ENCODE measurements at places on chromosomes 16 and 17. TPM values are rescaled to one million over a fixed set of nuclear protein-coding genes. Genes with fewer than 3 reads are reported as not detected.

The FN3KRP gene
- 27.2 TPM for polyA plus RNA-seq

The CX3CL1 gene
- polyA plus RNA-seq = 5.9 TPM

The CCDC92B gene
- polyA plus RNA-seq = 0.02 TPM

The SOX8 gene
- not detected for polyA plus RNA-seq

The HCRT gene
- polyA plus RNA-seq = not detected

The KRTAP1-1 gene
- not detected for polyA plus RNA-seq

DNA sequence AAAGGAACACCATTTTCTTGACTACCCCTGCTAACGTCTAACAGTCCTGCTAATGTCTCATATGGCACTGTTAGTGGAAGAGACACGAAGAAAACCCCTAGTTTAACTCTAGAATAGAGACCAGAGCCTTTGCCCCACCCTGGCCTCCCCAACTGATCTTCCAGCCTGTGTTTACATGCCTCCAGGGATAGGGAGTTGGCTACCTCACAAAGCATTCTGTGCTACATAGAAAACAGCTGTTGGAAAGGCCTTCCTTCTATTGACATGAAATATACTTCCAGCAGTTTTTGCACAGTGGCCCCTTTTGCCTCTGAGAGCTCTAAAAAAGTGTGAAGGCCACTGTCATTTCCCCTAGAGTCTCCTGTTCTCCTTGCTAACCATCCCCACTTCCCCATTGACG is 73.1 kb downstream of the ASIC2 start:
- DNase-seq = no peak

GRCh38 chr17:55768936-55769624 is 18.2 kb downstream of the PCTP start:
- no peak for DNase-seq

DNA sequence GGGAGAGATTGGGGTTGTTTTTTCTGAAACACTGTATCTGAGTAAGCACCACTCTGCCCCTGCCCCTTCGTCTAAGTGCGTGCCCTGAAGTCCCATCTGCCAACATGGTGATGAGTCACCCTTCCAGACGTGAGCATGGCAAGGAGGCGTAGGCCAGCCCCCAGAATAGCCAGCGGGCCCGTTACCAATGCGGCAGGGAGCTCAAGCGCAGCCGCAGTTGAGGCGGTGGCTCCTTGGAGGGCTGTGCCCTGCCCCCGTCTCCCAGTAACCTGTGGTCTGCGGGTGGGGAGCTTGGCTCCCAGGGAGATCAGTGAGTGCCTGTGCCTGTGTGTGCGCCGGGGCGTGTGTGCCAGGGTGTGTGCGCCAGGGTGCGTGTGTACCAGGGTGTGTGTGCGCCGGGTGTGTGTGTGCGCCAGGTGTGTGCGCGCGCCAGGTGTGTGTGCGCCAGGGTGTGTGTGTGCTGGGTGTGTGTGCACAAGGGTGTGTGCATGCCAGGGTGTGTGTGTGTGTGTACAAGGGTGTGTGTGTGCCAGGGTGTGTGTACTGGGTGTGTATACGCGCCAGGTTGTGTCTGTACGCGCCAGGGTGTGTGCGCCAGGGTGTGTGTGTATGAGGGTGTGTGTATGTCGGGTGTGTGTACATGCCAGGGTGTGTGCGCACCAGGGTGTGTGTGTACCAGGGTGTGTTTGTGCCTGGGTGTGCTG is 98.6 kb upstream of the CHMP6 start:
- DNase-seq = peak; percentile 94

DNA sequence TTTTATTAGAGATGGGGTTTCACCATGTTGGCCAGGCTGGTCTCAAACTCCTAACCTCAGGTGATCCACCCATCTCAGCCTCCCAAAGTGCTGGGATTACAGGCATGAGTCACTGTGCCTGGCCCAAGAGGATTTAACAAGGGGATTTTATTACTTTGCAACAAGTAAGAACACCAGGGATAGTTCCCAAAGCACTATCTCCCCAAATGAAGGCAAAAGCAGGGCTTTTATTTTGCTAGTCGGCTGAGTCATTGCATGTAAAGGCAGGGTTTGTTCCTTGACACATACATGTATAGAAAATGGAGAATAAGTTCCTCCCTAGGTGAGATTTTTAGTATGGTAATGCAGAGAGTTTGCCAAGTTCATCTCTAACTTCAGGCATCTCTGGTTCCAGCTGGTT is 24.0 kb downstream of the REXO5 start:
- DNase-seq = no peak

GRCh38 chr17:1058423-1059130 is 61.6 kb downstream of the TIMM22 start:
- peak; percentile 42 for DNase-seq

DNA sequence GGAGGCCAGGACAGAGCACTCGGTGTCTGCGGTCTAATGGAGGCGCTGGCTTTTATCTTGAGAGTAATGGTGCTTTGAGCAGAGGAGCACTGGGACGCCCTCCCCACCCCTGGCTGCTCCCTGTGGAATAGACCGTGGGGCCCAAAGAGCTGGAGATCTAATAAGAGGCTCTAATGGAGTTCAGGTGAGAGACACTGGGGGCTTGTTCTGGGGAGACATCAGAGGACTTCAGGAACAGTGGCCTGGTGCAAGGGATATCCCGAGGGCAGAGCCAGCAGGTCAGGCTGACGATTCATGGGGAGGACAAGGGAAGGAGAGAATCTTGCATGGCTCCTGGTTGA is 9.5 kb upstream of the KRT19 start:
- DNase-seq = no peak

GRCh38 chr17:7881276-7882054 is 7.1 kb upstream of the CHD3 start:
- no peak for DNase-seq

DNA sequence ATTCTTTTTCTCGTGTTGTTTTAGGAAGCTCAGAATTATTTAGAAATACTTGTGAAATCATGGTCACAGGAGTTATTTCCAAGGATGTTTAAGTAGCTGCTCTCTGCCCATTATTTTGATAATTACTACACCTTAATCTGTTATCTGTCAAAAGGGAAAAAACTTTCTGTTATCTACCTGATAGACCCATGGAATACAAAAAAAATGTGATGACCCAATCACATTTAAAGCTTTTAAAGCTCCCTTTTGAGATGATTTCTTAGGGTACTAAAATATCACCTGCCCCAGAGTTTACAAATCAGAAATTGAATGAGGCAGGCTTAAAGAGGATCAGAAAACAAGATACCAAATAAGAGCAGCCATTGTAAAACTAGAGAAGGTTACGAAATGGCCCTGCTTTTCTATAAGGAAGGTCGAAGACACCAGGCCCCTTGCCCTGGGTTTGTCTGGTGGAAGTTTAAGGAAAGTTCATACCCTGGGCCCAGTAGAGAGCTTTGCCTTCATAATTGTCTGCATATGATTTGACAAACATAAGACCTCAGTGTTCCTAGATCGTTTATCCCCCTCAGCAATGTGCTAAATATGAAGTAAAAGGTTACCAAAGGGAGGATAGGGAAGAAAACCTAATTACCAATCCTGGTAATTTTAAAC is 149.9 kb upstream of the TBX2 start:
- no peak for DNase-seq

- DNase-seq = no peak
These were observed 5.6 kb downstream of the CASKIN2 start for GRCh38 chr17:75509528-75510258.

GRCh38 chr16:48963306-48963705 is 318.3 kb downstream of the CBLN1 start:
- peak; percentile 51 for DNase-seq

GRCh38 chr16:17413508-17413907 is 57.3 kb downstream of the XYLT1 start:
- DNase-seq = no peak

DNA sequence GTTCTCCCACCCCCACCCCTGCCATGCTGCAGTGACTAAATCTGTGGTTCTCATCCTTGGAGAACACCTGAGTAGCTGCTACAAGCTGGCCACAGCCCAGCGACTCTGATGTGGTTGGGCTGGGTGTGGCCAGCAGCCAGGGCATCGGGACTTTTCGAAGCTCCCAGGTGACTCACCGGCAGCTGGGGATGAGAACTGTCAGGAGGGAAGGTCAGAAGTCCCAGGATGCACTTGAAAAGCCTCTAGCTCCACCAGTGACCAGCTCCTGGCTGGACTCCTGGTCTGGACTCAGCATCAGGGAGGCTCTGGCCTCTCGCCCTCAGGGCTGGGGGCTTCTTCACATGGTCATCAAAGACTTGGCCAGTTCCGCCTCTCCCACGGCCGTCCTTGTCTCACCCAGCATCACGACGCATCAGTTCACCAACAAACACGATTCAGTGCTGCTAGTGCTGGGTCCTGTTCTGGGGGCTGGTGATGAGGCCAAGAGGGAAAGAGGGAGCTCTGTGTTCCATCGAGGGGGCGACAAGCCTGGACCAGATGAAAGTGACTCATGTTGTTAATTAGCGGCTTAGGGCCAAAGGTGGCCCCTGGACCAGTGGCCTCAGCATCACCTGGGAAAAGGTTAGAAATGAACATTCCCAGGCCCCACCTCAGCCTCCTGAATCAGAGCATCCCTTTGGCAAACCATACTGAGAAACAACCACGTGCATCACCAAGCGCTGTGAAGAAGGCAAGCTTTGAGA is 3.9 kb upstream of the C17orf99 start:
- DNase-seq = peak; percentile 99

- DNase-seq = no peak
These were observed 179.0 kb downstream of the HAPSTR1 start for GRCh38 chr16:9270424-9270823.
